T1000 (cell line): ENCODE measurements at places on chromosomes 7 and 10.

DNA sequence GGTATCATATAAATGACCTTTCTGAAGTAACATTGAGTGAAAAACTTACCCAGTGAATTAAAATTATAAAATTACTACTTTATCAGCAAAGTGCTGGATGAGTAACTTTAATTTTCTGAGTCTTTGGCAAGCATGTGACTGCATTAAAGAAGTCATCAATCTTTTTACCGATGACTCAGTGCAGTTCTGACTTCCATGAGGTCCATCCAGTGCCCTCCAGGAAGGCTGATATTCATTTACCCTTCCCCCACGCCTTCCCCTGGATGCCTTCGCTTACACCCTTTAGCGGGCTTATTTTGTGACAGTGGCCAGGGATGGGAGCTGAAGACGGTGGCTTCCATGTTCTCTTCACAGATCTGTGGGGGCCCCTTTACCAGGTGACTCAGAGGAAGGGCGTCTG, 572.9 kb upstream of the PFKP start:
- no peak for DNase-seq

- no peak for DNase-seq
Measured at GRCh38 chr10:62259998-62260397, 8.6 kb downstream of the RTKN2 start.

DNA sequence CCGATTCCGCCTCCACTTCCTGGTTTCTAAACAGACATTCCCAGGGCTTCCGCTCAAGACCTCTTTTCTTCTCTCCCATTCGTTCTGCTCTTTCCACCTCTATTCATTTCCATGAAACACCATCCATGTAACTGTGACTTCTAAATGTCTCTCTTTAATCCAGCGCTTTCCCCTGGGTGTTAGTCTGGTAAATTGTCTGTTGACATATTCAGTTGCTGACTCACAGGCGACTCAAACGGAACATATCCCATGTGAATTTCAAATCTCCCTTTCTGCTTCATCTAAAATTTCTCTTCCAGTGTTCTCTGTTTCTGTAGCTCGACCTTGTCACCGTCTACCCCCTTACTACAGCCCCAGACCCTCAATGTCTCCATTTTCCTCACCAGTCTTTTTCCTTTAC, 119.1 kb downstream of the PFKFB3 start:
- no peak for DNase-seq

DNA sequence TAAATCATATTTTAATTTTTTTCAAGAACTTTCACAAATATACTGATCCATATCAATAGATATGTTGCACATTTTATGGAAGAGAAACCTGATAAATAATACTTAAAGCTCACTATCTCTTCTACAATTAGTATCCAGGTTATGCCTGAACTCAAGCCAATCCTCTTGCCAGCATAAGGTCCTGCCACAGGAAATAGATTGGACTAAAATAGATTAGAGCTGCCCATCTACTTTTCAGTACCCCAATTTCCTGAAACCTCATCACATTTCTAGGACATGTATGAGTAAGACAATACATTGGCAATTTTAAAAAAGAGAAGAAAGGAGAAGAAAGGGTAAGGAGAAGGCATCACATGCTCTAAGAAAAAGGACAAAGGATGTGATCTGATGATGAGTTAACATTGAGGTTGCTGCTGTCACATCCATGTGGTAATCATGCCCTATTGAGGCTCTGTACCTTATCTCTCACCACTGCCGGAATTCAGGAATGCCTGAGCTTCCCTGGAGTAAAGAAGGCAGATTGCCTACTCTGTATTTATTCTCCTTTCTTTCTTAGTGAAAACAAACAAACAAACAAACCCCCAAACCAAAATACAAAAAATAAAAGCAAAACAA, 199.7 kb downstream of the ANK3 start:
- DNase-seq: no peak

GRCh38 chr7:33986451-33986850, 81.1 kb downstream of the BMPER start:
- no peak for DNase-seq

DNA sequence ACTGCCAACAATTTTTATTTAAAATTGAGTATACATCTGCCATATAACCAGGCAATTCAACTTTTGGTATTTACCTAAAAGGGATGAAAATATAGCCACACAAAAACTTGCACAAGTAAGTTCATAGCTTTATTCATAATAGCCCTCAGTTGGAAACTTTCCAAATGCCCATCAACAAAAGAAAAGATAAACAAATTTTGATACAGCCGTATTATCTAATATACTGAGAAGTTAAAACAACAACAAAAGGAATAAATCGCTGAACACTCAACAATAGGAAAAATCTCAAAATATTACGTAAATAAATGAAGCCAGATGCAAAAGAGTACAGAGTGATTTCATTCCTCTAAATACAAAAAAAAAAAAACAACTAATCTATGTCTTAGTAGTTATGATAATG, 399.2 kb upstream of the SEMA3D start:
- no peak for DNase-seq

GRCh38 chr10:75187961-75188426, 22.6 kb upstream of the VDAC2 start:
- peak; percentile 12 for DNase-seq
